ENCODE measurements at places on chromosomes 4 and X.

- DNase-seq, result no peak
These were observed 11.1 kb downstream of the STARD8 start for GRCh38 chrX:68658530-68658929.

GRCh38 chr4:157854819-157855218 is 318.0 kb downstream of the GASK1B start:
- no peak for DNase-seq

DNA sequence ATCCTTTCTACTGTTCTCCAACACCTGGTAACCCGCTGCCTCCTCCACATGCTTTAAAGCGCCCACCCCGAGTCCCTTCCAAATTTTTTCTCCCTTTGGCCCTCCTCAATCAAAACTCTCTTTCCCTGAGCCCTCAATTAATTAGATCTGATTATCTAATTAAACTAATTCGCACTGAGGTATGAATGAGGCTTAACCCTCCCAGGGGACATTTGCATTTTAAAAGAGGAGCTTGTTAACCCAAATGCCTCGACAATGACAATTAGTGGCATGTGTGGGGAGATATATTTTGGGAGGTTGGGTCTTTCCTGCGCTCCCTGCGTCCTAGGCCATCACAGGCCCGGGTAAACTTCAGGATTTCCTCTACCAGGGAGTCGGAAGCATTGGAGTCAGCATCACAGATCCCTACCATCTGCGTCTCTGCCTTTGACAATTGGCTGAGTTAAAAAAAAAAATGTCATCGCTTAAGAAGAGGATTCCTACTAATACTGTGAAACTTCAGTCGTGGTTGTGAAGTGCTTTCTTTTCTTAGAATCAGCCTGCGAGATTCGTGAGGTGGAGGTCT is 50.6 kb downstream of the TENM3 start:
- no peak for DNase-seq

DNA sequence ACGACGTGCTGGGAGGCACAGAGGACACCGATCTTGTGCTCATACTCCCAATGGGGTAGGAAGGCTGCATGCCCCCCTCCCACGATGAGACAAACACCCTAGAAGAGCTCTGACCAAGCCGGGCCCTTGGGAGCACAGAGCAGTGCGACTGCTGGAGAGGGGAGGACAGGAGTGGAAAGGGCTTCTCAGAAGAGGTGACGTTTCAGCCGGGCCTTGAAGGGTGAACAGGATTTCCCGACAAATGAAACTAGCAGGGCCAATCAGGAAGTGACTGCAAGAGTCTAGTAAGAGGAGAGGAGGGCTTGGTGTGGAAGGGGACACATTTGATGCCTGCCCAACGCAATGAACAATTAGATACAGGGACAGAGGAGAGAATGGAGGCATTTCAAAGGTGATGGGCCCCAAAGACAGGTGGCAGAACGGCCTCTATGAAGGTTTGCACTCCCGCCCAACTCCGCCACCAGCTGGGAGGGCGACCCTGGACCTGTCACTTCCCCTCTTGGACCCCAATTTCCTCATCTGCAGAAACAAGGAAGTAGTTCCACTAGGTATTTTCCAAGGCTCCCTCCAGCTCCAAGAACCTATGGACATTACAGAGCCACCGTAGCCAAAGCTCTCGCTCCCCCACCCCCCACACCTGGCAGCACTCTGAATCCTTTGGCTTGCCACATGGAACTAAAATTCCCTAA is 3.9 kb downstream of the HCFC1 start:
- DNase-seq, result no peak

DNA sequence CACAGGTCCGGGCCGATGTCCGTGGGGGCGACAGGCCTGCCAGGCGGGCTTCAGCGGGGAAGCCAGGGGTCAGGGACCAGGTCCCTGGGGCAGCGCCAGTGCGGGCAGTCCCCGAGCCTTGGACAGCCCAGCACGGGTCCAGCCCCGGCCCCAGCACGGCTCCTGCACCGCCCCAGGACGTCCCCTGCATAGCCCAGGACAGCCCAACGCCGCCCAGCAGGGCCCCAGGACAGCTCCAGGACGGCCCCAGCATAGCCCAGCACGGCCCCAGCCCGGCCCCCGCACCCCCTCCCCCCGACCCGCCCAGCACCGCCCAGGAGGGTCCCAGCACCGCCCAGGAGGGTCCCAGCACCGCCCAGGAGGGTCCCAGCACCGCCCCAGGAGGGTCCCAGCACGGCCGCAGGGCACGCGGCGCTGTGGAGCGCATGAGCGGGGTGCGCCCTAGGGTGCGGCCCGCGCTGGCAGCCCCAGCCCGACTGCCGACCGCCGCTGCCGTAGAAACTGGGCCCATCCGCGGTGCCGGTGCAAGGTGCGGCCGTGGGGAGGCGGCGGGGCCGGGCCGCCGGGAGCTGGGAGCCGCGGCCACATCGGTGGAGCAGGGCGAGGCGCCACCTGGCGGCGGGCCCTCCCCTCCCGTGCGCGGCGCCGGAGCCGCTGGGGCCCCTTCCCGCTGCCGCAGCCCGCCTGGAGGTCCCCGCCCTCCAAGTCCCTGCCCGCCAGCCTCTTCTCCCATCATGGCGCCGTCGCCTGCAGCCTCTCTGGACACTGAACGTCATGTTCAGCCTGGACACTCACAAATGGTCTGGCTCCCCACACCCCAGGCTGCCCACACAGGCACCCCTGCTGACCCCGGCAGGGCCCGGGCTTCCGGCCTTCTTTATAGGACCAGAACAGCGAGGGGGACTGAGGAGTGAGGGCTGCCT is 106.8 kb upstream of the NKX1-1 start:
- DNase-seq, result no peak

DNA sequence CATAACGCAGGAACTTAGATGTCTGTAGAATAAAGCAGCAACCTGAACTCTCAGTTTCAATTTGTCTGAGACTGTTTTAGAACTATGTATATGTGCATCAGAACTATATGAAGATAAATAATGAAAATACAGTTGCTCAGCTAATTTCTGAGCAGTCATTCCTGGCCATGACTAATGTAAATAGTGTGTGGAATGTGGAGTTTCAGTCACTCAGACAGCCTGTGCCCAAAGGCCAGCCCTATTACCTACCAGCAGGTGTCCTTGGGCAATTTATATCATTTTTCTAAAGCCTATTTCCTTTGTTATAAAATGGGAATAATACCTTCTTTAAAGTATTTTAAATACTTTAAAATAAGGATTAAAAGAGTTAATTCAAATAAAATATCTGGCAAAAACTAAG is 56.0 kb upstream of the RELL1 start:
- no peak for DNase-seq

DNA sequence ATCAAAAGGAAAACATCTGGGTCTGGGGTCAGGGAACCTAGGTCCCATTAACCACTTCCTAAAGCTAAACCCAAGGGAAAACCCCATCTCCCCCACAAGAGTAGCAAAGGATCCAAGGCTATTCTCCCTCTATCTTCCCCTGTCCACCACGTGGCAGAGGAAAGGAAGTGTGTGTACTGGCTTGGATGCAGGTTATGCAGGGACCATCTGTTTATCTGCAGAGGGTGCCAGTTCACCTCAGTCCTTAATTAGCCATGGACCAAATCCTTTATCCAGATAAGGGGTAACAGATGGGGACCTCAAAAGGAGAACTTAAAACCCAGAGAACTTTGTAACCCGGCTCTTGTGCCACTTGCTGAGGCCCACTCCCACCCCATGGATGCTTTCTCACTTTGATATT is 135.3 kb downstream of the ZNF518B start:
- no peak for DNase-seq

GRCh38 chr4:159445692-159446091 is 342.8 kb downstream of the RAPGEF2 start:
- DNase-seq, result no peak

GRCh38 chrX:1589356-1590130 is 1.9 kb upstream of the AKAP17A start:
- DNase-seq, result no peak

GRCh38 chr4:120055162-120055561 is 11.5 kb downstream of the MAD2L1 start:
- DNase-seq, result no peak

DNA sequence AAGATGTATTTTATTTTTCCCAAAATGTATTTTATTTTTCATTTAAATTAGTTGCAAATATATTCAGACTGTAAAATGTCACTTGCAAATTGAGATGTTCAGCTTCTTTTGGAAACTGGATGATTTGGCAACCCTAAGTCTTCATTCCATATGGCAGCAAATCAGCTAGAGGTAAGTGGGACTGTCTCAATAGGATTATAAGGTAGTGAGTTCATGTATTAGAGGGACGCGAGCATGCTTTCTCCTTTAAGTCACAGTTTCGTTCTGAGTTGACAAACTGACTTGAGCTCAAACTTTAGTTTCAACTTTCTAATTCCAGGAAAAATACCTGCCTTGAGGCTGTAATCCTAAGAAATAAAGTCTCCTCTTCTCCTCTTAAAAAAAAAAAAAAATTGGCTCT is 44.2 kb upstream of the TMEM131L start:
- DNase-seq, result no peak

GRCh38 chrX:120672389-120672788 is 42.5 kb upstream of the C1GALT1C1 start:
- no peak for DNase-seq

DNA sequence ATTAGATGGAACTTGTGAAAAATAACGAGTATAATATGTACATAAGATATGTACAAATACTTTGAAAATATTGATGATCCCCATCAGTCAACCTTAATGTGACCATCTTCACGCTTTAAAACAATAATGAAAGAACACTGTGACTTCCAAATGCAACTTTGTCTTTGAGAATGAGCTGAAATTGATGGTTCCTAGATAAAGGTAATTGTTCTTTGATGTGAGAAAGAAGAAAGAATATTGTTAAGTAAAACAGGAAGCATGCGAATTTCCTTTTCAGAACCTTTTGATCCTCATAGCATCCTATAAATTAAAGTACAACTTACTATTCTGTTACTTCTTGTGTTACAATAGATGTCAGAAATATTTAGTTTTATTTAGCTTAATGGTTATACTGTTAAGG is 22.2 kb downstream of the IL2 start:
- no peak for DNase-seq

GRCh38 chr4:107519053-107519452 is 201.0 kb downstream of the PAPSS1 start:
- no peak for DNase-seq

DNA sequence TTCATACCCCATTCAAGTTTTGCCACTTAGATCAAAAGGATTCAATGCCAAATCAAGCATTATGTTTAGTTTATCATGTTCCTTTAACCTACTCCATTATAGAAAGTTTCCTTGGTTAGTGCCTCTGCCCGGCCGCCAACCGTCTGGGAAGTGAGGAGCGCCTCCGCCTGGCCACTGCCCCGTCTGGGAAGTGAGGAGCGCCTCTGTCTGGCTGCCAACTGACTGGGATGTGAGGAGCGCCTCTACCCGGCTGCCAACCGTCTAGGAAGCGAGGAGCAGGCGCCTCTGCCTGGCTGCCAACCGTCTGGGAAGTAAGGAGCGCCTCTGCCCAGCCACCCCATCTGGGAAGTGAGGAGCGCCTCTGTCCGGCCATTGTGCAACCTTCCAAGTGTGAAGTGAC is 36.3 kb upstream of the PDGFRA start:
- no peak for DNase-seq

- DNase-seq, result no peak
These were observed 30.5 kb upstream of the SERPINA7 start for GRCh38 chrX:106069048-106069447.
